NCI-H2081 (cell line): ENCODE measurements at places on chromosomes 1 and 21.

GRCh38 chr1:112904071-112904830 lies 51.7 kb downstream of the SLC16A1 start:
- no peak for DNase-seq

- no peak for DNase-seq
Measured at GRCh38 chr1:26923711-26924110, 2.2 kb downstream of the NUDC start.

- no peak for DNase-seq
Measured at GRCh38 chr21:29208044-29208681, 77.7 kb downstream of the MAP3K7CL start.

DNA sequence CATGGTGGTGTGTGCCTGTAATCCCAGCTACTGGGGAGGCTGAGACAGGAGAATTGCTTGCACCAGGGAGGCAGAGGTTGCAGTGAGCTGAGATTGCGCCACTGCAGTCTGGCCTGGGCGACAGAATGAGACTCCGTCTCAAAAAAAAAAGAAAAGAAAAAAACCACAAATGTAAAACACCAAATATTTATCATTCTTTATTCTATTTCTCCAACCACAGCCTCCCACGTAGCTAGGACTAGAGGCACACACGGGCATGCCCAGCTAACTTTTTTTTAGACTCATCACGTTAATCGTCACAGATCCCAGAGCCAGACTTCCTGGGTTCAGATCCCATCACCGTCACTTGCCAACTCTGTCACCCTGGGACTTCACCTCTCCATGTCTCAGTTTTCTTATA lies 13.5 kb downstream of the DNAJC16 start:
- no peak for DNase-seq

- DNase-seq: no peak
Measured at GRCh38 chr1:231597971-231598370, 28.6 kb upstream of the DISC1 start.

GRCh38 chr21:45889256-45889655 lies 92.3 kb upstream of the COL6A1 start:
- DNase-seq: no peak
